ENCODE measurements at places on chromosomes 6 and 20.

GRCh38 chr6:68976260-68976659 is 341.2 kb downstream of the ADGRB3 start:
- DNase-seq = no peak

- no peak for DNase-seq
These were observed 24.5 kb downstream of the NCOA7 start for GRCh38 chr6:125815080-125815910.

DNA sequence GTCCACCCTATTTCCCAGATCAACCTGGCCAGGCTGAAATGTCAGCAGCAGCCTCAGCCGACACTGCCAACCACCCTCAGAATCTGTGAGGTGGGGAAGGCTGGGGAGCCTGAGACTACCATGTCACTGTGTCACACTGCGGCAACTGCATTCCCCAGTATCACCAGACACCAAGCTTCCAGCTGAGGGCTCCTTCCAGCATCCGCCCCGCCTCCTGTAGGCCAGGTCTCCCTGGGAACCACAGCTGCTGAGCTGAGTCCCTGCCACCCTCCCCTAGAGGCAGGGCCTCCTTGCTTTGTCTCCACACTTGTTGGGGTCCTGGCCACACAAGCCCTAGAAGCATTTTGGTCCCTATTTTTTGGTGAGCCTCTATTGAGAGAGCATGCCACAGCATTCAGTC is 115.7 kb downstream of the UNC5CL start:
- no peak for DNase-seq

- DNase-seq = no peak
These were observed 201.8 kb downstream of the GRIK2 start for GRCh38 chr6:101595276-101595675.

- no peak for DNase-seq
These were observed 784.9 kb downstream of the TENT5A start for GRCh38 chr6:80967609-80968008.

GRCh38 chr20:58094160-58094559 is 134.3 kb downstream of the ANKRD60 start:
- no peak for DNase-seq
